Tibial nerve (tissue), 4 donors: ENCODE measurements at places on chromosomes 11 and 22. TPM values are rescaled to one million over a fixed set of nuclear protein-coding genes. Genes with fewer than 3 reads are reported as not detected.

The TRABD gene
- total RNA-seq: 71.4 TPM

The TPBGL gene
- total RNA-seq: not detected

The E2F8 gene
- not detected for total RNA-seq

The OR4D5 gene
- not detected for total RNA-seq

The PHLDA2 gene
- 5.9 TPM for total RNA-seq

The SYT7 gene
- 1.7 TPM for total RNA-seq

The POTEH gene
- total RNA-seq: not detected
